ENCODE measurements at places on chromosomes 2 and 18.

GRCh38 chr2:108220942-108221541 lies 18.7 kb upstream of the SULT1C3 start:
- DNase-seq: no peak

- no peak for DNase-seq
Observed at GRCh38 chr2:120913972-120914838, 178.5 kb downstream of the GLI2 start.

DNA sequence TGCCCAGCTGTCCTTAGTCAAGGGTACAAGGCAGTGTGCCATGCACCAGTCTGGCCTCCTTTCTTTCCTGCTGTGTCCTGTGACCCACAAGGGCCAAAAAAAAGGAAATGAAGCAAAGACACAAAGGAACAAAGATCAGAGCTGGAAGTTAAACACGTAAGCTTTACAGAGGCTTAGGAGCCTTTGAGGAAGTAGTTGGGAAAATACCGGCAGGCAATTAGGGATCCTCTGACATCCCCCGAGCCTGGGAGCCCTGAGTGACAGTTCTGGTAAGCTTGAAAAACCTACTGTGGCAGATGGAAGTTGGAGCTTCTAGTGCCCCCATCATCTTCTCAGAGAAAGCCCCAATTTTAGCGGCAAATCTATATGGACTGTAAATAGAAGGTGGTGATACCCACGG lies 78.5 kb downstream of the SPRED2 start:
- no peak for DNase-seq

- no peak for DNase-seq
Observed at GRCh38 chr2:113240150-113240914, 38.4 kb downstream of the PAX8 start.

DNA sequence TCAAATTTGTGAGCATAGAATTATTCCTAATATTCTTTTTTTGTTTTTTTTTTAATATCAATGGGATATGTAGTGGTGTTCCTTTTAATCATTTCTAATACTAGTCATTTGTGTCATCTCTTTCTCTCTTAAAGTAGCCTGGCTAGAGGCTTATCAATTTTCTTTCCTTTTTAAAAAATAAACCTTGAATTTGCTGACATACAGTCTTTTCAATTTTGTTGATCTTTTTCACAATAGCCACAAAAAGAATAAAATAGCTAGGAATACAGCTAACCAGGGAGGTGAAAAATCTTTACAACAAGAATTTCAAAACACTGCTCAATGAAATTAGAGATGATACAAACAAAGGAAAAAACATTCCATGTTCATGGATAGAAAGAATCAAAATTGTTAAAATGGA lies 192.6 kb downstream of the ARL6IP6 start:
- DNase-seq: no peak

- no peak for DNase-seq
Observed at GRCh38 chr2:227870710-227871374, 589 bp upstream of the DAW1 start.

- no peak for DNase-seq
Observed at GRCh38 chr18:6574631-6575030, 154.9 kb upstream of the ARHGAP28 start.
